ENCODE measurements at places on chromosomes 7 and 10.

DNA sequence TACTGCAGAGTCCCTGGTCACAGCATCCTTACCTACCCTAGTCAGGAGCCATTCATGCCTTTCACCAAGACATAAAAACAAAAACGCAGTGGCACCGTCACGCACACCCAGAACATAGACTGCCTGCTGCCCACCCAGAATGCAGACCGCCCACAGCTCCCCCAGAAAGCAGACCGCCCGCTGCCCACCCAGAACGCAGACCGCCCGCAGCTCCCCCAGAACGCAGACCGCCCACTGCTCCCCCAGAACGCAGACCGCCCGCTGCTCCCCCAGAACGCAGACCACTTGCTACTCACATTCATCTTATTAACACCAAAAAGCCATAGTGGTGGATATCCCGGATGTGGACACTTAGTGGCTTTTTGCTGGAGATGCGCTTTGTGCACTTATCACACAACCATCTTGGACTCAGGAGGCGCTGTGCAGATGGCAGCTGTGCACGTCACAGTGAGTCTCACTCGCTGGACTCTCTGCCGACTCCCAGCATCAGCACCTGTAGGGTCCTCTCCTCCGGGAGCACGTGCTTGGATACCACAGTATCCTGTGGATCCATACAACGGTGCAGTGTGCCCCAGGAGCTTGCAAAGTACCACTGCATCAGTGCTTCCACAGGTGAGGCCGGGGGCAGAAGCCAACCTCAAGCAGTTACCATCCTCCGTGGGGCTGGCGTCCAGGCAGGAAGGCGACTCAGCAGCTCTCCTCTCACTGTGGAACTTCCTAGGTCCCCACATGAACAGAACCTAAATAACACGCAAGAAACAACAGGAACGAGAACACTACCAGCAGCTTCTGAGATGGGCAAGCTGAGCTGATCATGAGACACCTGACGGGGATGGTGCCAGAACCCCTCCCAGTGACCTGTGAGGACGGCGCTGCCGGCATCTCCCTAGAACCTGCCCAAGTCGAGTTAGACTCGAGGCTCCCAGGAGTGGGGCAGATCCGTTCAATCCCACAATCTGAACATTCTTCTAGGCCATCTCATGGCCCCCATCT is 161.0 kb downstream of the DIP2C start:
- DNase-seq, result no peak

- DNase-seq, result no peak
Measured at GRCh38 chr10:24843256-24843655, 109.2 kb downstream of the PRTFDC1 start.

- no peak for DNase-seq
Measured at GRCh38 chr10:78264361-78264760, 230.7 kb downstream of the RPS24 start.

GRCh38 chr7:47446871-47447466 is 134.9 kb downstream of the TNS3 start:
- DNase-seq, result no peak

DNA sequence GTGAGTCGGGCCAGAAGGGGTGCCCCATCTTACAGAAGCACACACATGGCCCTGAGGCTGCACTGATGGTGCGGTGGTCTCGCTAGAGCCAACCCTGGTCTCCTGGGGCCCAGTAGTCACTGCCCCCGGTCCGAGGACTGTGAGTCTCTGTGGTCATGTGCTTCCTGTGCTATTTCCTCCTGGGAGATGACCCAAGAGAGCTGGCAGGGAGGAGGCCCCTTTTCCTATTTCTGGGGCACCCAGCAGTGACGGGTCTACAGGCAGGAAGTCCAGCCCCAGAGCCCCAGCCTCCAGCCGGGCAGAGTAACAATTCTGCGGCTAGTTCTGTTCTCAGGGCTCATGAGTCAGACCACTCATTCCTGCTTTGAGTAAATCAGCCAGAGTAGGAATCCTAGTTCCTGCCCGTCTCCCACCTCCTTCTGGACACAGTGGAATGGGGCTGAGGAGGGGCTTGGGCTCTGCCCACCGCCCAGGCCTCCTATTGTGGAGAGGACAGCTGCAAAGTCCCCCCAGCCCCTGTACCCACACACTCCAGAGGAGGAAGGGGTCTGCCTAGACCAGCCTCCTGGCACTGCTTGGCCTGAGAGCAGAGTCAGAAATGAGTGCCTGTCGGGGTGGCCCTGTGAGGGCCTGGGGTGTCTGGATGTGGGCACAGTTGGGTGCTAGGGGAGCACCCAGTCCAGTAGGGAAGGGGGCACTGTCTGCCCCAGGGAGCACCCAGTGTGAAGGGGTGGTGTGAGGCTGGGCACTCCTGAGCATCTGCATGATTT is 80.5 kb upstream of the PPIF start:
- DNase-seq, result peak; percentile 91

DNA sequence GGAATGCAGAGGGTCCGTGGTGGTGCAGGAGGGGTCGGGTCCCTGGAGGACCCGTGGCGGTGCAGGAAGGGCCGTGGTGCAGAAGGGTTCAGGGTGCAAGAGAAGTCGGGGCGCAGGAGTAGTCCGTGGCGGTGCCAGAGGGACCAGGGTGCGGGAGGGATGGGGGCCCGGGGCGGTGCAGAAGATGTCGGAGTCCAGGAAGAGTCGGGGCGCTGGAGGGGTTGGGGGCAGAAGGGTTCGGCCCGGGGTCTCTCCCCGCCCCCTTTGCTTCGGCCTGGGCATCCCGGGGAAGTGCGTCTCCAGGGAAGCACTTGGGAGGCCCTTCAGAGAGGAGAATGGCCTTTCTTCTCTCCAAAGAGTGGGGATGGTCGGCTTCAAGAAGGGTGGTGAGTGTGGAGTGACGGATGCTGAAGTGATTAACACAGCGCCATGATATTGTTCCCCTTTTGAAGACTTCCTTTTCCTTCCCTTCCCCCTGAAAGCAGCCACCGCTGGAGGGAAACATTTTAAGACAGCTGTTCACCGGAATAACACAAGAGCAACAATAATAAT is 997 bp downstream of the WDR37 start:
- DNase-seq, result peak; percentile 76

GRCh38 chr10:125629758-125630376 is 53.1 kb downstream of the TEX36 start:
- DNase-seq, result no peak

- DNase-seq, result peak; percentile 91
Measured at GRCh38 chr10:118729641-118730258, 25.0 kb downstream of the CACUL1 start.

DNA sequence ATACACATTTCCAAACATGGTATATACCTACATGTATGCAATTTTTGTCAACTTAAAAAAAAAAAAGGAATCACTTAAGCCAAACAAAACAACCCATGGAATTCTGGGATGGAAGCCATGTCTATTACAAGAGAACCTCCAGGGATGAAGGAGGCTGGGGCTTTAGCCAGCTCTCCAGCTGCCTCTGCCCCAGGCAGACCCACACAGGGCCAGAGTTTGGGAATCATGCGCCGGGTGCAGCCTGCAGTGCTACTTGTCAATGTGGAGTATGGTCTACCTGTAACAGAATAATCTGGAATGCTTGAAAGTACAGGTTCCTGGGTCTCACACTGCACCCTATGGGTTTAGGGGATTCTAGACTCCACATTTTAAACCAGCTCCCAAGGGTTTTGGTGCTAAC is 10.8 kb downstream of the ATP6V0E2 start:
- DNase-seq, result no peak

- peak; percentile 16 for DNase-seq
Measured at GRCh38 chr10:101843032-101844021, at the start of gene KCNIP2. TSS of gene KCNIP2 (minus strand) at chr10:101843800. CDS start at chr10:101843568, 232 bp downstream.

GRCh38 chr7:48471196-48471595 is 299.9 kb downstream of the ABCA13 start:
- DNase-seq, result no peak

DNA sequence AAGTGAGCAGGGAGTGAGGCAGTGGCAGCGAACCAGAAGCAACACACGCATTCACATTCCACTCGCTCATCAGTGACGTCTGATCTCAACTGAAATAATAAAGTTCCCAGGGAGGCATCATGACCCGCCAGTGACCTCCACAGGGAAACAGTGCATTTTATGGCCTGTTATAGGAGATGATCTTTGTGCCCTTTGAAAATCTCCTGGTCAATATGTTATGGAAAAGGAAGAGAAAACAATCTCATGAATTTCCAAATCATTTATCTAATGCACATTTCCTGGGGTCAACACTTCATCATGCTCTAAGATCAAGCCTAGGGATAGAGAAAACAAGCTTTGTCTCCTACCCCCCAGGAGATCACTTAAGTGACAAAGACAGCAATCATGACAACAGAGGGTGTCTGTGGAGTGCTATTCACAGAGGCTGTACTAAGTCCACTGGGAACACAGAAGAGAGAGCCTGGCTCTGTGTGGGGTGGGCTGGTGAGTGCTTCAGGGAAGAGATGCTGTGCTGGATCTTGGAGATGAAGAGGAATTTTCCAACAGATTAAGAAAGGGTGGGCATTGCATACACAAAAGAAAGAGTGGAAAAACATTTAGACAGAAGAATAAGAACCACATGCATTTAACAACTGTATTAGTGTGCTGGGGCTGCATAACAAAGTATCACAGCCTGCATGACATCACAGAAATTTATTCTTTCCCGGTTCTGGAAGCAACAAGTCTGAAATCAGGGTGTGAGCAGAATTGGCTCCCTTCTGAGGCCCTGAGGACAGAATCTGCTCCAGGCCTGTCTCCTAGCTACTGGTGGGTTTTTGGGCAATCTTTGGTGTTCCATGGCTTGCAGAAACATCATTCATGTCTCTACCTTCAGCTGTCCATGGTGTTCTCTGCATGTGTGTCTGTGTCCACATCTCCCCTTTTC is 613.9 kb upstream of the IGFBP3 start:
- no peak for DNase-seq

- no peak for DNase-seq
Measured at GRCh38 chr7:151179287-151179860, 7.7 kb downstream of the ASB10 start.

GRCh38 chr7:29588900-29589696 is 25.5 kb downstream of the PRR15 start:
- DNase-seq, result peak; percentile 78

GRCh38 chr10:119826771-119827170 is 45.9 kb downstream of the MCMBP start:
- DNase-seq, result no peak

GRCh38 chr7:135169141-135169963 is 1.2 kb downstream of the CYREN start:
- peak; percentile 60 for DNase-seq

DNA sequence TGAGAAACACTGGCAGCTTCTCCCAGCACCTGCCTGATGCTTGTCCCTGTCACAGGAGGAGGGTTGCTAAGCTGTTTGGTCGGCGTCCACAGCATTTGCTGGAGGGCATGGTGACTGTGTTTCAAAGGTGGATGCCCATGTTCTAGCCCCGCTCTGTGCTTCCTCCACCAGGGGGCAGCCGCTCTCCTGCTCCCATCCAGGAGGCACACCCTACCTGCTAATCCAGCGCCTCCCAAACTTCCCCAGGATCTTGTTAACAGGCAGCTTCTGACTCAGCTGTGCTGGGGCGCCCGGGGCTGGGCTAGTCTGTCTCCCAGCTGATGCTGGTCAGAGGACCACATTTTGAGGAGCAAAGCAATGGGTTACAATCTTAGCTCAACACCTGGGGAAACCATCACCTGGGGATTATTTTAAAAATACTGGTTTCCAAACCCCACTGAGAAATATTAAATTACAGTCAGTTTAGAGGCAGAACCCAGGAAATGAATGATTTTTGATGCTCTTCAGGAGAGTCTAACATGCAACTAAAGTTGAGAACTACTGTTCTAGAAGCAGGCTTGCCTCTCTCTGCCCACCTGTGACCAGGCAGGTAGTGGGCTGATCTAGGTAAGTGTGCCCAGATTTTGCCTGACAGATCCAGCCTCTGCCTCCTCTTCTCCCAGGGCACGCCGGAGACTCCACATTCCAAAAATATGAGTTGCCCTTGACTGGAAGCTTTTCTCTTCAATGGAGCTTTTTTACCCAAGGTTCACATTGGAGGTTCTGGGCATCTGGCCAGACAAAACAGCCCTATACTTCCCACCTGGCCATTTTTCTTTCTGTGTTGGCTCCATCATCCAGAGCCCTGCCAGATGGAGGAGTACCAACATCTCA is 92.7 kb upstream of the GPR26 start:
- peak; percentile 30 for DNase-seq

GRCh38 chr7:74466196-74466813 is 12.6 kb downstream of the GTF2IRD1 start:
- DNase-seq, result no peak

DNA sequence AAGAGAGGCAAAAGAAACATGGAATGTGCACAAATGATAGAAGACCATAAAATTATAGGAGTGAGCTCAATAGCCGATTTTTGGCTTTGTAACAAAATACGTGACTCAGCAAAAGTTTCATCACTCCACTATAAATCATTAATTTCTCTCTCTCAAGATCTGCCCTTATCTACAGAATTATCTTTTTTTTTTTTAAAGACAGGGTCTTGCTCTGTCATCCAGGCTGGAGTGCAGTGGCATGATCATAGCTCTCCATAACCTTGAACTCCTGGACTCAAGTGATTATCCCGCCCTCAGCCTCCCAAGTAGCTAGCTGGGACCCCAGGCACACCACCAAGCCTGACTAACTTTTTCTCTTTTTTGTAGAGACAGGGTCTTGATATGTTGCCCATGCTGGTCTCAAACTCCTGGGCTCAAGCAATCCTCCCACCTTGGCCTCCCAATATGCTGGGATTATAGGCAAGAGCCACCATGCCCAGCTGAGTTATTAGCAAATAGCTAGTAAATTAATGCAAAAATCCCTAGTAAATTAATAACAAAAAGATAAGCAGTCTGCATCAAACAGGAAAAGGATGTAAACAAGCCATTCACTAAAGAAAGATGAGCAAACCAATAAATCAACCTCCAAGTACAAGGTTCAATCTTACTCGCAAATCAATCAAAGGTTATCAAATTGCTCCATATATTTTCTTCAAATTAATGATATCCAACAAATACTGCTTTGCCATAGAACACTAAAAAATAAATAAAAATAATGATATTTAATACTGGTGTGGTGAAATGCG is 450.7 kb downstream of the PARD3 start:
- DNase-seq, result no peak

DNA sequence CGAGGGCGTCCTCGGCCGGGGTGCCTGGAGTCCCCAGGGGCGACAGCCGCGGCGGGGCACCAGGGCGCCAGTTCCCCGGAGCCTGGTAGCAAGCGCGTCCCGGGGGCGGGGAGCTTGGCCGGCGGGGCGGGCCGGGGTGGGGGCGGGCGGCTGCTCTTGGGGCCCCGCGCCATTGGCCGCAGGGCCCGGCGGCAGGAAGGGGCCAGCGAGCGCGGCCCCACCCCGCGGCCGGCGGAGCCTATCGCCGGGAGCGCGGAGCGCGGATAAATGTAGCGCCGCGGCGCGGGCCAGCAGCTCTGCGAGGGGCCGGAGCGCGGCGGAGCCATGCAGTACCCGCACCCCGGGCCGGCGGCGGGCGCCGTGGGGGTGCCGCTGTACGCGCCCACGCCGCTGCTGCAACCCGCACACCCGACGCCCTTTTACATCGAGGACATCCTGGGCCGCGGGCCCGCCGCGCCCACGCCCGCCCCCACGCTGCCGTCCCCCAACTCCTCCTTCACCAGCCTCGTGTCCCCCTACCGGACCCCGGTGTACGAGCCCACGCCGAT is at the start of gene HHEX:
Gene HHEX (plus strand): TSS at position 293 of the 548 bp plus-strand sequence. CDS start 32 bp downstream, at position 325.
- DNase-seq, result peak; percentile 83

Data from inflammatory macrophage treated with lipopolysaccharide for 1 hour (primary cell).